ENCODE measurements at places on chromosomes 11 and 22.
A peak's percentile ranks its signal among the peaks of the same experiment; 100 is the strongest.

GRCh38 chr11:93784935-93785360, 866 bp downstream of the MED17 start:
- DNase-seq: no peak

- peak; percentile 40 for DNase-seq
Observed at GRCh38 chr11:117096201-117096991, 1.8 kb downstream of the SIK3 start.

DNA sequence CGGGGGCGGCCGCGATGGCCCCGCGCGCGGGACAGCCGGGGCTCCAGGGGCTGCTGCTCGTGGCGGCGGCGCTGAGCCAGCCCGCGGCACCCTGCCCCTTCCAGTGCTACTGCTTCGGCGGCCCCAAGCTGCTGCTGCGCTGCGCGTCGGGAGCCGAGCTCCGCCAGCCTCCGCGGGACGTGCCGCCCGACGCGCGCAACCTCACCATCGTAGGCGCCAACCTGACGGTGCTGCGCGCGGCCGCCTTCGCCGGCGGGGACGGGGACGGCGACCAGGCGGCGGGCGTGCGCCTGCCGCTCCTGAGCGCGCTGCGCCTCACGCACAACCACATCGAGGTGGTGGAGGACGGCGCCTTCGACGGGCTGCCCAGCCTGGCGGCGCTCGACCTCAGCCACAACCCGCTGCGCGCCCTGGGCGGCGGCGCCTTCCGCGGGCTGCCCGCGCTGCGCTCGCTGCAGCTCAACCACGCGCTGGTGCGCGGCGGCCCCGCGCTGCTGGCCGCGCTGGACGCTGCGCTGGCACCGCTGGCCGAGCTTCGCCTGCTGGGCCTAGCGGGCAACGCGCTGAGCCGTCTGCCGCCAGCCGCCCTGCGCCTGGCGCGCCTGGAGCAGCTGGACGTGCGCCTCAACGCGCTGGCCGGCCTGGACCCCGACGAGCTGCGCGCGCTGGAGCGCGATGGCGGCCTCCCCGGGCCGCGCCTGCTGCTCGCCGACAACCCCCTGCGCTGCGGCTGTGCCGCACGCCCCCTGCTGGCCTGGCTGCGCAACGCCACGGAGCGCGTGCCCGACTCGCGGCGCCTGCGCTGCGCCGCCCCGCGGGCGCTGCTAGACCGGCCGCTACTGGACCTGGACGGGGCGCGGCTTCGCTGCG, 697 bp downstream of the TPBGL start:
- DNase-seq: peak; percentile 74

GRCh38 chr11:94928117-94928990, 45.0 kb downstream of the CWC15 start:
- DNase-seq: no peak

GRCh38 chr11:19789835-19790710, 77.4 kb downstream of the NAV2 start:
- DNase-seq: no peak

GRCh38 chr11:116595305-116595880, 177.4 kb downstream of the BUD13 start:
- DNase-seq: no peak

DNA sequence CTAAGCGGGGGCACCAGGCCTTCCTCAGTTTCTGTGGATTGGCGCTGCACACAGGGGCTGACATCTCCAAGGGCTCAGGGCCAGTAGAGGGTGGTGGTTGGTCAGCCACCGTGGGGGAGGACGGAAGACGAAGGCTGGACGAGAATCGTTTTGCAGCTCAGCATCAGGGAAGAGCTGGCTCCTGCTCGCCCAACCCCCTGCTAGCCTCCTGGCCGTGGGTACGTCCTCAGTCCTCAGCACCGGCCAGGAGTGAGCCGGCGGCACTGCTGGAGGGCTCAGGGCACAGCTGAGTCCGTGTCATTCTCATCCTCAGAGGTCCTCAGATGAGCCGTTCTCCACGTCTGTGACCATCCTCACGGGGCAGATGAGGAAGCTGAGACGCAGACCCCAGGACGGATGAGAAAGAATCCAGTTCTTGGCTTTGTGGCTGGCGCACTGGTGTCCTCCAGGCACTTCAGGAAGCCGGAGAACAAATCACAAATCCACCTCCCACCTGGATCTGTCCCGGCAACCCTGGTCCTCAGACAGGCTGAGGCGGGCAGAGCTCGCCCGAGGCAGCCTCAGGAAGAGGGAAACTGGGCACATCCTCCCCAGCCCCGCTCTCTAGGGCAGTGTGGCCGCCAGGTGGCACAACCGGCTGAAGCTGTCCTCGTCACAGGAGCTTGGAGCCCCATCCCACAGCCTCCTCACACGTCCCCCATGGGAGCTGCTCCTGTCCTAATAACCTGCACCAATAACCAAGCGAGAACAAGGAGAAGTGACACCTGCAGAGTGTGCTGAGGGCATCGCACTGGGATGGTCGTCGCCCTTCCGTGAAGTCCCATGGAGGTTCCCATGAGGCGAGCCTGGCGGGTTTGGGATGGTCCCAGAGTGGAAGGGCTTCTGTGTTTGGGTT, 393.7 kb downstream of the BRD1 start:
- DNase-seq: no peak

- no peak for DNase-seq
Observed at GRCh38 chr22:19619144-19620009, 94.9 kb upstream of the SEPTIN5 start.

DNA sequence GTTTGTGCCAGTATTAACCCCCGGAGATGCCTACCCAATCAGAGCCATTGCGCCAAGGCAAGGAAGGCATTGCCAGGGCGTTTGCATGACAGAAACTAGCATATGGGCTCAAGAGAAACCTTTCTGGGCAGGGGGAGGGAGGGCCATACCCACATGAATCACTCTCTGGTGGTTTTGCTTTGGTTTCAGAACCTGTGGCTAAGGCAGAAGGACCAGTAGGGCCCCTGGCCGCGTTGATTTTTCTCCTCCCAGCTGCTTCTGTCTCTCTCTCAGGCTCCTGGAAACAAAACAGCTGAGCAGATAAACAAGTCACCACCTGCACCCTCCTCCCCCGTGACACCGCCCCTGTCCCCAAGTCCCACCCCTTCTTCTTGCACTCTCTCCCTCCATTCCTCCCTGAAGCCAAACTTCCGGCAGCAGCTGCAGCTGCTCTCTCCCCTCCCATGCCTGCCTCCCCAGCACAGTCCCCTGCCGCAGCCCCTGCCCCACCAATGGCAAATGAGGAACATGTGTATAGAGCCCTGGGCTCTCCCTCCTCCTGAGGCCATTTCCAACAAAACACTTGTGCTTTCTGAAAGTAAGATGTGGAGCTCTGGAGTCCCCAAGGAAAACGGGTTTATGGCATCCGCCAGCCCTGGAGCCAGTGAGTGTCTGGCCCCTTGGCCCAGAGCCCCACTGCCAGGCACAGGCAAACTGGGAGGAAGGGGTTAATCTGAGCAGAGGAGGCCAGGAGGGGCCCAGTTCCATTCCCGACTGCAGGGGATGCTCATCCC, 39.0 kb upstream of the ADA2 start:
- no peak for DNase-seq

DNA sequence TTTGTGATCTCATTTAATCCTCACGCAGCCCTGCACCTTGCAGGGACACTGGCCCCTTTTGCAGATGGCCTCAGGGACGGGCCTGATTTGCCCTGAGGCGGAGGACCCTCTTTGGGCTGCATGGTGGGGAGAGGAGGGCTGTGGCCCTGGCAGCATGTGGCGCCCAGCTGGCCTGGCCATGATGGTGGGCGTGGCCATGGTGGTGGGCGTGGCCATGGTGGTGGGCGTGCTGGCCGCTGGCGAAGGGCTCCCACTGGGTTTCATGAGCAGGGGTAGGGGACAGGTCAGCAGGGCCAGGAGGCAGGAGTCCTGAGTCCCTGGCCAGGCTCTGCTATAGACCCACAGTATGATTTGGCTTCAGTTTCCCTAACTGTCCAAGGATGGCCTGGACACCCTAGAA, 13.1 kb downstream of the WNT11 start:
- DNase-seq: no peak

DNA sequence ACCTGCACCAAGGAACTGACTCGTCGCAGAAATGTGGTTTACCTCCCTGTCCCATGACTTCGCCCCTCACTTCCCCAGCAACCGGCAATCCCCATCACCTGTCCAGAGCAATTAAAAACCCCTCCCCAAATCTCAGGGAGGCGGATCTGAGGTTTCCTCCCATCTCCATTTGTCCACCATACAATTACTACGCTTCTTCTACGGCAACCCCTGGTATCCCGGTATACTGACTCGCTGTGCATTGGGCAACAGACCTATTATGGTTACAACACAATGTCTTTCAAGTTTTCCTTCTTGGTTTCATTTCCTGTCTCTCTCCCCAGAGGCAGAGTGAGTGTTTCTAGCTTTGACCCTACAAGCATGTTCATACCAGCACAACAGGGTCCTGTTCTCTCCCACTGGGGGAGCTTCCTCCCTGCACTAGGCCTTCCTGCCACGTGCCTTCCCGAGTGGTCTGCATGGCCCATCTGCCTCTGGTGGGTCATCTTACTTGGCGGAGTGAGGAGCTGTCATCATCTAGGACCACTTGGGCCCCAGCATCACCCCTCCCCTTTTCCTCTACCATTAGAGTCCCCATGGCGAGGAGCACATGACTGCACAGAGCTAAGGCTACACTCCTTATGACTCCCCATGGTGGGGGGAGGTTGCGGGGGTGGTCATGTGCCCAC, 30.3 kb upstream of the NAP1L4 start:
- no peak for DNase-seq

GRCh38 chr11:32885556-32885955, 7.1 kb upstream of the QSER1 start:
- no peak for DNase-seq

- no peak for DNase-seq
Observed at GRCh38 chr11:100705447-100705846, 18.4 kb downstream of the ARHGAP42 start.

DNA sequence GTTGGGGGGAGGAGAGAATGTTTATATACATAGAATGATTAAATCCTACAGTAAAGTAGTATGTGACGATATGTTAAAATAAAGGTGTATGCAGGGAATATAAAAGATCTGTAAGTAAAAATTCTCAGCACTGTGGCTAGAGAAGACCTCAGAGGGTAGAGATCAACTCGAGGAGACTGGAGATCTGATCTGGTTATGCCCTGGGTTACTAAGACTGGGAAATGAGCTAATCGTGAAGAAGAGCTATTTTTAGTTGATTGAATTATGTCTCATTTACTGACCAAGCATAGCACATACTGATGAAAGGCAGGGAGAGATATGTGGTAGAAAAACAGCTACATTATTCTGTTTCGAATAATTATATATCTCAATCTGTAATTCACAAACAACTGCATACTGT, 42.8 kb upstream of the ALKBH3 start:
- no peak for DNase-seq

DNA sequence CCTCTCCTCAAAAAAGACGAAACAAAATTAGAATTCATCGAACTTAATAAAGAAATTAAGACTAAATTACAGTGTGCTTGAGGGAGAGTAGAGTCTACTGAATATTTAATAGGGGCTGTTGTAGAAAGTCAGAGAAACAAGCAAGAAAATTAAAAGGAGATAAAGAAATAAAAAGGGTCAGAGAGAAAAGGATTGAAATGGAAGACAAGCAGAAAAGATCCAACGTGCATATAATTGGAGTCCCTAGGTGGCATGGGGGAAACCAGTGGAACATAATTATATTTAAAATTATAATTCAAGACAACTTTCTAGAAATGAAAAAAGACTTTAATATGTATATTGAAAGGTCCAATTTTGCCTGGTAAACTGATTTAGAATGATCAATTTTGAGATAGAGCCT, 74.3 kb downstream of the ACER3 start:
- DNase-seq: no peak

DNA sequence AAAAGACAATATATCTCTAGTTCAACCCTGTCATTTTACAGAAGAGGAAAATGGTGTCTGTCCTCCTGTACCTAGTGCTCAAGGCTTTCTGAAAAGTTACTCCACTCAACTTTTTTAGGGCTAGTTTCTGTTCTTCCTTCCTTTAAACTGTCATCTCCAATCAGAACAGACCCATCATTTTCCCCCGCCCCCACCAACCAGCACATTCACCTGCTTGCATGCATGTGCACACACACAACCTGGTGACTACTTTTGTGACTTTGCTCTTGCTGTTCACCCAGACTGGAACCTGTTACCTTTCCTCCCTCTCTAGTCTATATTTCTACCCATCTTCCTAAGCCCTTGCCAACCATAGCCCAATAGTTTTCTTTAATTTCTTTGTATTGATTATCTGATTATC, 5.6 kb downstream of the FBXO7 start:
- no peak for DNase-seq

DNA sequence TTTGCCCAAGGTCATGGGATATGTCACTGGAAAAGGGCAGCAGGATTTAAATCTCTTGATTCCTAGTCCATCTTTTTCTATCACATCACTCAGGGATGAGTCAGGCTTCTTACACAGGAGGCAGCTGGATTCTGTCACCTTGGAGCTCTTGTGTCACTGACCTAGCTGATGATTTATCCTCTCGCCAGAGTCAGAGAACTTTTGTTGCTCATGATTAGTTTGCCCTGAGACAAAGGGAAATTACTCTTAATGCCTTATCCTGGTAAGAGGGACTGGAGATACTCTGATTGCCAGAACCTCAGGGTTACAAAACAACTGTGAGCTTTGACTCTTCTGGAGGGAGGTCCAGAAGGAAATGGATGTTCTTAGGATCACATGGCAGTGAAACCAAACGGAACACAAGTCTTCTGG, 10.1 kb downstream of the COA4 start:
- DNase-seq: no peak

GRCh38 chr11:131279654-131280384, 90.6 kb upstream of the NTM start:
- no peak for DNase-seq

GRCh38 chr11:115897707-115898106, 393.5 kb upstream of the CADM1 start:
- no peak for DNase-seq

GRCh38 chr22:41919357-41920224, 4.7 kb upstream of the SHISA8 start:
- DNase-seq: no peak

DNA sequence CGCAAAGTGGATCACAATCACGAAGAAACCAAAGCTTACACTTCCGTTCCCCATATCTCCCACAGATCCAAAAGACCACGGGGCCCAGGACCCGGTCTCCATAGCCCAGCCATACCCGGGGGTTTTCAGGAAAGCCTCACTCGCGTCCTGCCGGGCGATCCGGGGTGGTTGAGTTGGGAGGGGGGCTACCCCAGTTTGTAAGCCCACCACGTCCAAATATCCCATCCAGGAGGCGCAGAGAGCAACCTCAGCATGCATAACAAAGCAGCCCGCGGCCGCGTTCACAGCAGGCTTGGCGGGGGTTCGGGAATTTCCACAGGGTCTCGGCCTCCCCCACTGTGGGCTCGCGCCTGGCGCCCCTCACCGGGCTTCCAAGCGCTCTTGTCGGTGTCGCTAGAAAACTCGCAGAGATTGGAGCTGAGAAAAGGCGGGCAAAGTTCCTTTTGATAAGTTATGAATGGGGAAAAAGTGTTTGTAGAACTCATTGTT, 9.5 kb downstream of the SDF2L1 start:
- no peak for DNase-seq

- DNase-seq: no peak
Observed at GRCh38 chr22:23237841-23238240, 57.5 kb downstream of the BCR start.

DNA sequence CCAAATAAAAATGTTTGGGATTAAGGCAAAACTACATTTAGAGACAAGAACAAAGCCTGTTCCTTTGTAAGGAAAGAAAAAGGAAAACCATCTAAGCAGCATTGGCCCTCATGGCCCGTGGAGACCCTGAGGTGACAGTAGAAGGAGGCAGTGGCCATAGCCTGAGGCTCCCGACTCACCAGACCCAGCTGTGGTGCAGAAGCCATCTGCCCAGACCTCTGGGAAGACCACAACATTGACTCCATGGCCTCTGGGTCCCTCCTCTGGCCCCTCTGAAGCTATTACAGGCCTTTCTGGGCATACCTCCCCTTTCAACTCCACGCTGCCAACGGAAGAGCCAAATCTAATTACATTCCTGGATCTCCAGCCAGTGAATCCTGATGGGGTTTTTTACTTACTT, 6.4 kb downstream of the PRAME start:
- no peak for DNase-seq

Measured in effector memory CD8-positive, alpha-beta T cell (primary cell).